ENCODE measurements at places on chromosomes 7 and 10. TPM values are rescaled to one million over a fixed set of nuclear protein-coding genes. Genes with fewer than 3 reads are reported as not detected.

DNA sequence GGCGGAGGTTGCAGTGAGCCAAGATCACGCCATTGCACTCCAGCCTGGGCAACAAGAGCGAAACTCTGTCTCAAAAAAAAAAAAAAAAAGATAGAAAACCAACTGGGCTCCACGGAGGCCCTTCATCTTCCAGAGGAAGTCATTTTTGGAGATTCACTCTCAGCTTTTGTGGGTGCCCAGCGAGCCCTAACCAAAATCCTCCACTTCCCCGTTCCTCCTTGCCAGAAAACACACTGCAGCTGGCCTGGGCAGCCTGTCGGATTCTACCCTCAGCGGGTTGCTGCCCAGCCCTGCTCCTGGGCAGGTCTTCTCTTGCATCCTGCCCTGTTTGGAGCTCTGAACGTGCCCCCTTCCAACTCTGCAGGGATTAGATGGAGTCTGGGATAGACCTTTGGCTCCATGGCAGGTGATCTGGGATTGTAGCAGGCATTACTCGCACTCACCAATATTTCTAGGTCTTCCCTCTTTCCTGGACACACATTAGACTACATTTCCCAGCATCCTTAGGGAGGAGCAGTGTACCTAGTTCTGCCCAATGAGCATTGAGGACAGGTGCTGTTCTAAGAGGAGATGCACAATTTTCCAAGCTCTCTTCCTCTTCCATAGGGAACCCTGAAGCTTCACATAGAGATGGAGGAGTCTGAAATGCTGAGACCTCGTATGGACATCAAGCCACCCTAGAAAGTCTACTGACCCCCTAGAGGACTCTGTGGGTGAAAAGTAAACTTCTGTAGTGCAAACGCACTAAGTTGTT lies 4.6 kb downstream of the GRID2IP start:
- DNase-seq, result no peak
- H3K27ac ChIP-seq, result no peak overlapping the region
- H3K4me3 ChIP-seq, result no peak overlapping the region
- H3K27me3 ChIP-seq, result peaks cover 2% of the 10 kb centered on the region

- DNase-seq, result no peak
- H3K36me3 ChIP-seq, result peaks cover 4% of the 10 kb centered on the region
- H3K4me1 ChIP-seq, result peaks cover 3% of the 10 kb centered on the region
Measured at GRCh38 chr10:26725837-26726727, 28.6 kb downstream of the PDSS1 start.

- H3K36me3 ChIP-seq, result no peaks in the 10 kb centered on the region
- H3K4me1 ChIP-seq, result peaks cover 3% of the 10 kb centered on the region
Measured at GRCh38 chr7:151781161-151781845, 95.6 kb downstream of the PRKAG2 start.

The HSPA14 gene
- total RNA-seq, result 9.9 TPM

The C1QL3 gene
- total RNA-seq, result not detected
